ENCODE measurements at places on chromosomes 2 and 18.

GRCh38 chr2:217870528-217871011 is 132.2 kb downstream of the TNS1 start:
- no peak for DNase-seq

- DNase-seq, result no peak
These were observed 21.1 kb downstream of the PLB1 start for GRCh38 chr2:28516950-28517349.

GRCh38 chr2:28583899-28584553 is 88.2 kb downstream of the PLB1 start:
- peak; percentile 77 for DNase-seq

DNA sequence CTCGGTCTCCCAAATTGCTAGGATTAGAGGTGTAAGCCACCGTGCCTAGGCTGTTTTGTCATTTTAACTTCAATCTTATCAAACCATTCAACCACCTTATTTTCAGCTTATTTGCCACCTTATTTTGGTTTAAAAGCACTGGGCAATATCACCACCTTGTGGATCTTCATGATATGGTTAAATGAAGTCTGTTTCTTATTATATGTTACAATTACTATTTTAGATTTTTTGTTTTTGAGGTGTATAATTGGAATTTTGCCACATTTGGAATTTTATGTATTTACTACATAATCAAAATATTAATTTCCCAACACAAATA is 43.8 kb upstream of the SCN9A start:
- no peak for DNase-seq

DNA sequence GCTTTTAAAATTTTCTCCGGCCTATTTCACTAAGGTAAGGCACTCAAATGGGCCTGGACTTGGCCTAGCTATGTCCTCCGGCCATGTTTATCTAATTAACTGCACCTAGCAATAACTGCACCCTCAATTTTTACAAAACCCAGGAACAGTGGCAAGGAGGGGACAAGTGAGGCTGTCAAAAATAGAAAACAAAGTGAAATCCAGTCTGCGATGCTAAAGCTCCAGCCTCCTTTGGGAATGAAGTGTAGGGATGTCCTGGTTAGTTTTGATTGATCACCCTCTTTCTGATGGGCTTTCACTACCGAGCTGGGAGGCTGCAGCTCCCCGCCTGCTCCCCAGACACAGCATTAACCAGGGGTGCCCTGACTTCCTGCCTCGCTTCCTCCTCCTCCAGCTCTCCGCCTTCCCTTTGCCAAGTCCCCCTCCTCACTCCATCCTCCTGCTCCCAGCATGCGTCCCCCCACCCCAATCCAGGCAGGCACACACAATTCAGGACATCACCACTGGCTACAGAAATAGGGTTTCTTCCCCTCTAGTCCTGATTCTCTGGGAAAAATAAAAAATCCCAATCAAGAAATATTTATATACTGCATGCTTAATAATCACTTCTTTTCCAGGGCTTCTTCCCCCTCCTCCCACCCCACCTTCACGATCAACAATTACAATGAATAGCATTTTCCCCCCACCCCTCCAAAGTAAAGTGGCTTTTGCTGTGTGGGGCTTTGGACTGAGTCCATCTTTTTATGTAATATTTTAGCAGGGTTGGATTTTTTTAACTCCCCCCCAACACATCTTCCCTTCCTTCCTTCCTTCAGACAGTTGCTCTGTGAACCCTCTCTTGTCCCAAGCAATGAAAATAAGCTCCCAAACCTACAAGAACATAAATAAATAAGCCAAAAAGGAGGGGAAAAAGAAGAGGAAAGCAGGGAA is 3.3 kb upstream of the POU3F3 start:
- DNase-seq, result no peak

DNA sequence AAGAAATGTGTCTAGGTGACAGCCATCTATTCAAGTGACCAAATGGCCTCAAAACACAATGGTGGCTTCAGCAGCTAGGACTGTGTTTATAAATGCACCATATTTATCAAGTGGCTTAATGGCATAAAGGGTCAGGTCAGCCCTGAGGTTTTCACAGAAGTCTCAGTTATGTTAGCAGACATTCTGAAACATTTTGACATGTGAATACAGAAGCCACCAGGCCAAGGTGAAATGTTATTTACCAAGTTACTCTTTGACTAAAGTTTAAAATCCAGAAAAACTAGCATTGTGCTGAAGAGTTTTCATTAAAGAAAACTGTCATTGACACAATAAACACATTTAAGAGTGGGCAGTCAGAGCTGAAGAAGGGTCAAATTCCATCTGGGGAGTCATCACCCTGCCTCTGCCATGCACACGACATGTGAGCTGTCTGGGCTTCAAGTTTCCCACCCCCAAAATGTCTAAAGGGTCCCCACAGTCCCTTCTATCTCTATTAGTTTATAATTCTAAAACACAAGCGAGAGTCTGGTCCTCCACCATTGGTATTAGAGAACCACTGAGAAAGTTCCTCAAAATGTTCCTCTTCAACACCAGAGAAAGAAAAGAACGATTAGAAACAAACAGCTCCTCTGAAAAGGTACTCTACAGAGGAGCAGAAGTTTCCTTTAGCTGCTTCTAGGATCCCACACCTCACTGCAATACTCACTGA is 77.5 kb upstream of the FZD5 start:
- DNase-seq, result no peak

- DNase-seq, result no peak
These were observed 20.0 kb upstream of the STAT4 start for GRCh38 chr2:191170773-191171172.

GRCh38 chr2:65261676-65262075 is 34.0 kb downstream of the ACTR2 start:
- DNase-seq, result no peak

DNA sequence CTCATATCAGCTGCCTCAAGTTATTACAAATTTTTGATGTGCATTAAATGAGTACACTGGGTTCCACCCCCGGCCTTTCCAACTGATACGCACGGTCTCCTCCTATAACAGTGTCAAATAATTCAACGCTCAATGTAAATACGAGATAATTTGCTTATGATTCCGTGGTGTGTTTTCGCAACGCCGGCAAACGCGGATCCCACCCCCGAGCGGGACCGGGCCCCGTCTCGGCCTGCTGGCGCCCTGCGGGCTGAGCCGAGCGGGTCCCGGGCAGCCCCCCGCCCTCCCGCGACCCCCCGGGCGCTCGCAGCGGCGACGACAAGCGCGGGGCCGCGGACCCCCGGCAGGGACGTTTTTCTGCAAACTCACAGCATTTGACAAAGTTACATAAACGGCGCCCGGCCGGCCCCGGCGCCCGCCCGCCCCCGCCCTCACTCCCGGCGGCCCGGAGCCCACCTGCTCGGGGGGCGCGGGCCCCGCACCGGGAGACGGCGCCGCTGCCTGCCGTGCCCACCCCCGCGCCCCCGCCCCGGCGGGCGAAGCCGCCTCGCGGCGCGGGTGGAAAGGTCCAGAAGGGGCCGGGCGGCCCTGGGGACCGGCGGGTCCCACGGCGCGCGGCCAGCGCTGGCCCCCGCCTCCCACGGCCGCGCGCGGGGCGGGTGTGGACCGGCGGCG is 762 bp downstream of the HDAC4 start:
- no peak for DNase-seq

DNA sequence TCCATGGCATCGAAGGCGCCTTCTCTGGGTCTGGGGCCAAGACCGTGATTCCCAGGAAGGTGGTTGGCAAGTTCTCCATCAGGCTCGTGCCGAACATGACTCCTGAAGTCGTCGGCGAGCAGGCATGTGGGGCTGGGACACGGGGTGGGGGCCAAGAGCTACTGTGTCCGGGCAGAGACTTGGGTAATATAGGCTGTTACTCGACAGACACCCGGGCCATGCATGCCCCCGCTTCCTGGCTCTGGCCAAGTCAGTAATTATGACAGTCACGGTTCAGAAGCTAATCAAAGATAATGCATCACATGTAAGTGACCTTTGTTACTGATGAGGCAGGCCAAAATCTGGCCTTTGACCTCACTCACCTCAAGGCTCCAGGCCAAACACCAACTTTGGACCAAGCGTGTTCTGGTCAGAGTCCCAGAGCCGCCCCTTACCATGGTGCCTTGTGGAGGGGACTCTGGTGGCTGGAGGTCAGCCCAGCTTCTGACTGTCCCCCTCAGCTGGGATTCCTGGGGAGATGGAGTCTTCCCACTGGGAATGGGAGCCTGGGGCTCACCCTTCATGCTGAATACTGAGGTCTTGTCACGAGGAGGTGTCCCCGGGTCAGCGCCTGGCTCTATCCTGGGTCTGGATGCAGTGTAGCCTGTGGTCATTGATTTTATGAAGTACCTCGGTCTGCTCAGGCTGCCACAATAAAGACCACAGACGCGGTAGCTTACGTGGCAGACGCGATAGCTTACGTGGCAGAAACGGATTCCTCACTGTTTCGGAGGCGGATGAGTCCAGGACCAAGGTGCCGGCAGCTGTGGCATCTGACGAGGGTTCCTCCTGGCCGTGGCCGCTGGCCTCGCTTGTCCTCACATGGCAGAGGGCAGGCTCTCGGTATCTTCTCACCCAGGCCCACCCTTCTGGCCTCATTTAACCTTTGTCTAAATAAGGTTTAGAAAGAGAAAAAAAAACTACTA is 17.7 kb upstream of the CNDP1 start:
- DNase-seq, result no peak

- DNase-seq, result no peak
These were observed 4.9 kb upstream of the AGFG1 start for GRCh38 chr2:227466887-227467600.

DNA sequence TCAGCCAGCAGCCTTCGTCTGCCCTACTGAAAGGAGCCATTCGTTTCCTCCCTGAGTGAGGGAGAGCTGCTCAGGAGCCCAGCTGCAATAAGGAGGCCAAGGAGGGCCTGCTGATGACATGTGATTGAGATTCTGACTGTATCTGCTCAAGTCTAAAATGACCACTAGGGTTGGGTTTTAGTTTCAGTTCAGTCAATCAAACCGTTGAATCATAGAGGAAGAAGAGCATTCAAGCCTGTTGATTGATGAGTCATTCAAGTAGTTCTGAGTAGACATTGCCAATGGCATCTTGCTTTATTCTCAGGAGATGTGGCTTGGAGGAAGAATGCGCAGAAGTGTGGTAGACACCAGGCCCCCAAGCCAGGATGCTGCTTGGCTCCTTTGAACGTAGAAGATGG is 19.9 kb upstream of the BCL2L11 start:
- no peak for DNase-seq

- no peak for DNase-seq
These were observed 77.8 kb downstream of the RHBDD1 start for GRCh38 chr2:226913641-226914040.

DNA sequence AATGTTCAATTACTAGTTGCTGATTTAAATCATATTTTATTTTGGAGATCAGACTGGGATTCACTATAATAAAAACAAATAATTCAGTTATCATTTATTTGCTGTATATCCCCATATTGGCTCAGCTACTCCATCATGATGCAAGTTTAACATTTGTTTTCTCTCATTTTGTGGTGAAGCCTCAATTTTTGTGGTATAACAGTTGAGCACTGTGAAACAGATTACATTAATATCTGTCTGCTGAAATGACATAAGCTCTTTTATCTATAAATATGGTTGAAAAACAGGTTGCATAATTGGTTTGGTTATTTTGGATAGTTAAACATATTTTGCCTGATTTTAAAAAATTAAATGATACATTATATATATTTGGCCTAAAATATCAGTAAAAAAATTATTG is 67.7 kb downstream of the DPP4 start:
- no peak for DNase-seq

- DNase-seq, result no peak
These were observed 395.2 kb downstream of the BCL11A start for GRCh38 chr2:60158262-60158661.

GRCh38 chr18:9296233-9297006 is 38.2 kb upstream of the TWSG1 start:
- DNase-seq, result no peak

DNA sequence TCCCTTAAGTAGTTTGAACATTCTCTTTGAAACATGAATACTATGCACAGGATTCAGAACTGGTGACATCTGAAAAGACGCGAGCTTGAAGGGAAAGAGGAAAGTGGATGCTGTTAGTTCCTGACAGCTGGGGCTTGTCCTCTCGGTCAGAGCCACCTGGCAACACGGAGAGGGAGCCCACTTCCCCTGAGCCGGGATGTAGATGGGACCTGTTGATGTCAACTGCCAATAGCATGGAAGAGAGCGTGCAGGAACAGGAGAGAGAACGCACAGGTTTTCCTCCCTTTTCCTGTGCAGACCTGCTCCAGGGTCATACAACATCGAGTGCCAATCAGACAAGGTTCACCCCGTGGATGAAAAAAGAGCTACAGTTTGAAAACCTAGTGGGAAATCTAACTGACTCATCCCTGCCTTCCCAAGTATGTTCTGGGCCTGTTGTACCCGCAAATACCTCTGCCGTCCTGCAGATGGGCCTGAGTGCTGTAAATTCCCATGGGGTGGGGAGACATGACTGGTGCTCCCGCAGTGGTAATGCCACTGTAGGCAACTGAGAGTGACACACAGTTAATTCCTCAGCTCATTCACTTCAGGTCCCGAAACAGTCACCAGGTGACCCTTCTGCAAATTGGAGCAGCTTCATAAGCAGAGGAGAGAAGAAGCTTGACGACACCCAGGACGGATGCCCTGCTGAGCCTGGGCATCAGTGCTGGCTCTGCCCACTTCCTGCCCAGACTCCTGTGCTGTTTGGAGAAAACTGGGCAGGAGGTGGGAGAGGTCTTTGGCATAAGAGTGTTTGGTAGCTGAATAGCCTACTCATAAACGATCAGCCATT is 13.9 kb upstream of the MBP start:
- DNase-seq, result no peak

DNA sequence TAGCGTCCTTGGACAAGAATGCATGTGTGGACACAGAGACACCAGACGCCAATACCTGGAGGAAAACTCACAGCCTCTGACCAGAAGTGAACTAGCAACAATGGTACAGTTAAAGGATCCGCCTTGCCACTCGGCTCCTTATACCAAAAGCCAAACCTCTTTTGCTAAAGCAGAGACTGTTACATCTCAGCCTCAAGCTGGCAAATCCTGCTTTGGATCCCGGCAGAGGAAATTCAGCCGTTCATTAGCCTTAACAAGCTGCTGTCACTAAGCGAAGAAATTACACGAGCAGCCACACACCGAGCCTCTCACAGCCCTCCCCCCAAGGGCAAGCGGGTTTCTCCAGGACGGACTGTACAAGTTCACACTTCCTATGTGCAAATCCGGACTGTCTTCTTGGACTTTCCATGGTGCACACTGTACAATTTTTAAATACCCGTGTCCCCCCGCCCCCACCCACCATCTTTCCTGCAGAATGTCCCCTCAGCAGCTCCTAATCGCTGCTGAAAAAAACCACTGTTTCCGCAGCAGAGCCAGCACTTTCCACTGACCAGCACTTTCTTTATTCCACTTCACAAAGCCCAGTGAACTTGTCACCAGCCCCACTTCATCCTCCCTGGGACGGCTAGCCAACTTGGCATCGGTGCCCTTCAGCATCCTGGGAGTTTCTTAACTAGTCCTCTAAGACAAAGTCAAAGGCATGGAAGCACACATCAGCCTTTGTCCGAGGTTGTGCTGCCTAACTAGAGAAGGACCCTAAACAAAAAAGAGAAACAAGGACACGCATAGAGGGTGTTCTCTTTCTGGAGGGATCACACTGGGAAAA is 1.5 kb downstream of the KLF7 start:
- DNase-seq, result no peak

- no peak for DNase-seq
These were observed 1582.2 kb upstream of the ACVR2A start for GRCh38 chr2:146262606-146263005.

- no peak for DNase-seq
These were observed 91.0 kb downstream of the CTIF start for GRCh38 chr18:48629730-48630324.

All from activated T-cell treated with anti-CD3 and anti-CD28 coated beads for 24 hours (primary cell).